ENCODE measurements at places on chromosomes 2 and 18.

DNA sequence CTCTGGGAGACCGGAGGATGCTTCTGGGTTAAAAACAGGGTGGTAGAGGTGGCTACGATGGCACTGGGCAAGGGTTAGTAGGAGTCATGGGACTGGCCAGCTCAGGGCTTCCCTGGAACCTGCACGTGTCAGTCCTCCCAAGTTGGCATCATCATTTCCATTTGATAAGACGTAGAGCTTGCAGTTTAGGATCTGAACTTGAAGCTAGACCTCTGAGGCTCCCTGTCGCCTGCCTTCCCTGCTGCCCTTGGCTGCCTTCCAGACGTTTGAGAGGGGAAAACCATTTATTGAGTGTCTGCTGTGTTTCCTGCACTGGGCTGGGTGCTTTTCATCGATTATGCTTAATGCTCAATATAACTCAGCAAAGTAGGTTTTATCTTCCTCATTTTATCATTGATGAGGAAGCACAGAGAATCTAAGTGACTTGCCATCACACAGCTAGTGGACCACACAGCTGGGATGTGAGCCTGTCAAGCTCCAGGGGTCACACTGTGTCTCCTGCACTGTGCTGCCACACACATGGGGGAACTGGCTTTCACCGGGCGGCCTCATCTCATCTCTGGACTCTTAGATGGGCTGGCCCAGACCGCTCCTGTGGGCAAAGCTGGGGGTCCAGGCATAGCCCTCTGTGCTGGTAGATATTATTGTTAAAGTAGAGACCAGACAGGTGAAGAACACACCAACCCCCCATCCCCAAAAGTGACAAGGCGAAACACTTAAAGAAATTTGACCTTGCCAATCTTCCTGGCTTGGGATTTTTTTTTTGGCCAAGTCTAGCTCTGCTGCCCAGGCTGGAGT, 7.8 kb downstream of the NT5DC4 start:
- no peak for DNase-seq

GRCh38 chr2:99365661-99366060, 28.5 kb downstream of the EIF5B start:
- DNase-seq, result no peak

DNA sequence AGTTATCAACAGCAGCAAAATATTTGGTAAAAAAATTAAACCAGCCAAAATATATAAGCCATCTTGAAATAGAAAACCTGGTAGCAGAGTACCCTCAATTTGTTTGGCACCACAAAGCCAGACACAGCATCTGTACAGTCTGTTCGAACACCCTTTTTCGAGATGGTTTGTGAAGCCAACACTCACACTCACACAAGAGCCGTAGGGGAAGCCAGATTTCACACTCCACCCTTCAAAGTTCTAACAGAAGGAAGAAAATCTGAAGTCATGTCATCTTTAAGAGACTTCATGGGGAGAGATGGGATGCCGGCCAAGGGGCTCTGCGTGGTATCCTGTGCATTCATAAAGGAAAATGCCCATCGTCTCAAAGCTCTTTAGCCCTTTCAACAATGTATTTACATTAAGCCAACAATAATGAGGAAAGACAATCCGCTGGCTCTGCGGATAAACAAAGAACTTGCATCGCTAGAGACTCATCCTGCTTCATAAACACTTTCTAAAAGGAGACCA, 451.5 kb upstream of the CHST9 start:
- no peak for DNase-seq

GRCh38 chr2:110204408-110205385, at the start of gene NPHP1:
Gene NPHP1 (minus strand): TSS chr2:110205013. CDS start chr2:110204968, 45 bp downstream.
- DNase-seq, result peak; percentile 92

GRCh38 chr18:27583466-27583865, 398.4 kb upstream of the CHST9 start:
- DNase-seq, result no peak

DNA sequence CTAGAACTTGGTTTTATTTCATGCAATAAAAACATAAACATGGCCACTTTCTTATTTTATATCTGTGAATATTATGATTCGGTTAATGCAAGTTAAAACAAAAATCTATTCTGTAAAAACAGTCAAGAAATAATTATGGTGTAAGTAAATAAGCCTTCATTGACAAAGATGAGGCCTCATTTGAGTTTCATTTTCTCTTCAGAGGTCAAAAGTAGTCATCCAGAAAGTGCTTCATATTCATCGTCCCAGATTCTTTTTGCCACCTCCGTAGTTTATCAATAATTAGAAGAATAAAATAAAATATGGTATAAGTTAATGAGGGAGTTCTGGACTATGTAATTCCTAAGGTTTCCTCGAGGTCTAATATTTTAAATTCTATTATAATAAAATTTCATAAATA, 19.4 kb upstream of the HNRNPA3 start:
- DNase-seq, result no peak

DNA sequence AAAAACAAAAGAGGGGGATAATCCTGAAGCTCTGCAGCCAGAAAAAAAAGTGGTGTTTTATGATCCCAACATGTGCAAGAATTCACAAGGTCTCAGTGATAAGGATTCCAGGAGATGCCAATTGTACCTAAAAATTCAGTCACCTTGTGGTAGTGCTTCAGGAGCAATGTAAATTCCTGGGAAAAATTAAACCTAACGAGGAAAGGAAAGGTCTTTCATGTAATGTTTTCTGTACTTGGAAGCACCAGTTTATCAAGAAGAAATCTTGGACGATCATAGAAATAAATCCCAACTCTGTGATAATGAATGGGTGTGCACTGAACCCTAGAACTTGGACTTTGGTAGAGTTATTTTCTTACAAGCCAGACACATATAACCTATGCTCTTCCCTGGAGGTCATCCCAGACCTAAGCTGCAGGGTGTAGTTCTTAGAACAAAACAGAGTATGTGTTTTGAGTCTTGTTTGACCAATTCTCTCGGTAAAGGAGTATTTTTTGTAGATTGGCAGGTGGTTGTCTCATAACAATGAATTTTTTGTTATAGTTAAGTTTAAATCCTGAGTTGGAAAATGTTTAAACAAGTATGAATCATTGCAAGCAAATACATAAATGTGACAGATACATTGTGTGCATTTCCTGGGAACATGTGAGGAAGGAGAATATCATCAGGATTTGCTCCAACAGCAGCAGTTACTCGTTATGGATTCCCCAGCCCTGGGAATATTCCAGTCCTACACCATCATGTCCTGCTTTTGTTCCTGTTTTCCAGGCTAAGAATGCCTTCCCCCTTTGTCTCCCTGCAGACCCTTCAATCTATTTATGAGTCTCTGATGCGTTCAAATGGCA, 224.6 kb downstream of the NAPG start:
- peak; percentile 33 for DNase-seq

DNA sequence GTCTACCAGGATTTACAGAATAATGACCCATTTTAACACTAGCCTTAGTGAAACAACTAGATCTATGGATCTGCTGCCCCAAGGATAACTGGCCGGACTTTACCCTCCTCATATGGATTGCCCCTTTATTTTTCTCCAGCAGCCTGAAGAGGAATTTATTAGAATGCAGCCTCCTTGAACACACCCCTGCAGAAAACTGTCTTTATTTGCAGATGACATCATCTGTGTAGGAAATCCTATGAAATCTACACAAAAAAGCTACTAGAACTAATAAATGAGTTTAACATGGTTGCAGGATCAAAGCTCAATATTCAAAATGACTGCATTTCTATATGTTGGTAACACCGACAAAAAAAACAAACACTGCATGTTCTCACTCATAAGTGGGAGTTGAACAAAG, 29.6 kb downstream of the LBH start:
- DNase-seq, result no peak

GRCh38 chr2:65437392-65438135, 5.2 kb upstream of the SPRED2 start:
- no peak for DNase-seq

- no peak for DNase-seq
These were observed 102.0 kb upstream of the TMEM200C start for GRCh38 chr18:5997361-5997760.

DNA sequence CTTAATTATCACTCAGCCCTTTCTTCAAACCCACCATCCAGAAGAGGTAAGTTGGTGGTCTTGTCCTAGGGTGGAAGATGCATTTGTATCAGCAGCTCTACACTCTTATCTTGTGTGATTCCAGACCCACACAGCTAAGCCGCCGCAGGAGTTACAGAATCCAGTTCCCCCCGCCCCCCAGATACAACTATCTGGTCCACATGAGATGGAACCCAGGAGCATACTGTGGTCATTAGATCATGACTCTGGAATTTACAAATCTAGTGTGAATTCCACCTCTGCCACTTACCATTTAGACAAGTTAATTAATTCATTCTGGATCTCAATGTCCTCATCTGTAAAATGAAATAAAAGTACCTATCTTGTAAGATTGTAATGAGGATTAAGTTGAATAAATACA, 486.4 kb downstream of the BCL11A start:
- no peak for DNase-seq

DNA sequence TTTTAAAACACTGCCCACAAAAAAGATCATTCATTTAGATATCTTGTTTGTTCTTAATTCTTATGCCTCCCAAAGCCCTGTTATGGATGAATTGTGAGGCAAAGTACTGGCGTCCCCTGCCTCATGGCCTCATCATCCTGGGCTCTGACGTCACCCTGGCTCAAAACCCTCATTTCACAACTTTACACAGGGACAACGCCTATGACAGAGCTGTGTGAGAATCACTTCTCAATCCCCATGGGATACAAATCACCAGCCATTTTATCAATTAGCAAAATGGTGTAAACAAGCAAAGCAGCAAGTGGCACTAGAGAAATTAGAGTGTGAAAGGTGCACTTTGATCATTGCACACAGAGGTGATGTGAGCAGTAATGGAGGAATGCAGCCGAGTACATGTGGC, 16.6 kb downstream of the FHOD3 start:
- DNase-seq, result no peak

DNA sequence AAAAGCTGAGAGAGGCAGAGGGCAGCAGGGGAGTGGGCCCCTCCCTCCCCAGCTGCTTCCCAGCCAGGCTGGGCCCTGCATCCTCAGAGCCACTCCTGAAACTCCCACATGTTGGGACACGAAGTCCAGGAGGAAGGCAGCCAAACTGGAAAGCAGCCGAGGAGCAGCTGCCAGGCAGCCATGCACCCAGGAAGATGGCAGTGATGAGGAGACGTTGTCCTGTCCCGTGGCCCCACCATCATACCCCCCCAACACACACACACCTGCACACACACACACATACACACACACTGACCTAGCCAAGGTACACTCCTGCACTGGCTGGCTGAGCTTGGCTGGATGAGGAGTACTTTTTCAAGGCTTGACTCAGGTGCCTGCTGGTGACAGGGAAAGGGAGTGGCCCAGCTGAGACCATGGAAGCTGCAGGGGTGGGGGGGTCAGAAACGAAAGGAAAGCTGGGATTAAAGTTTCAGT, 106.0 kb downstream of the CYP26B1 start:
- peak; percentile 39 for DNase-seq

- DNase-seq, result no peak
These were observed 33.3 kb downstream of the CCDC85A start for GRCh38 chr2:56217106-56217505.

DNA sequence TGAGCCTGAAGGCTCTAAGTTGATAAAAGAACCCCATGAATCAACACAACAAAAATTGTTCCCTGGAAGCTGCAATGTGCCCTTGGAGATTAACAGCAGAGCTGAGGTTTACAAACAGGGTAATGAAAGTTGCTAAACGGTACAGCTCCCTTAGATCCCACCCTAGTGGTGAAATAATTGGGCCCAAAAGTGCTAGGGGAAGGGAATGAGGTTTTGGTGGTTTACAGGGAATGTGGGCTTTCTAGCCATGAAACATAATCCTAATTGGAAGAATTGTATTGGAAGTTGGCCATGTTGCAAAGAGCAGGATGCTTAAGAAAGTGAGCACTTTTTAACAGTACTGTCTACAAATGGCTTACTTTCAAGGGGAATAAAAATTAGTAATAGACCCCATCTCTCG, 180.2 kb upstream of the SMIM21 start:
- peak; percentile 18 for DNase-seq

GRCh38 chr2:192513575-192513974, 318.8 kb upstream of the TMEFF2 start:
- DNase-seq, result peak; percentile 38

DNA sequence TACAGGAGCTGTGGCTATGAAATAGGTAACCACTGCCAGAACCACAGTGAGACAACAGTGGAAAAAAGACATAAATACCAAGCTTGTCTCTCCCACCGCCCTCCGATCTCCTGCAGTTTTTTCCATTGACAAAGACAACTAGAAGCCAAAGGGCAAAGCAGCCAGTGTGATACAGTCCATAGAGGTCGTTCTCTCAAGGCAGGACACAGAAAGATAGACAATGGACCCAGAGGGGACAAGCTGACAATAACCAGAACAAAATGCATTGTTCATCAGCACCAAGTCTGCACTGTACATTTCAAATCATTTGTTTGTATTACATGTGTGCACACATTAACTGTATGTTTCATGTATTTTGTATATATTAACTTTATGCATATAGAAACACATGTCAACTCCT, 233.0 kb upstream of the NOL4 start:
- no peak for DNase-seq

- peak; percentile 34 for DNase-seq
These were observed 259.2 kb upstream of the SLC14A2 start for GRCh38 chr18:45355944-45356520.

DNA sequence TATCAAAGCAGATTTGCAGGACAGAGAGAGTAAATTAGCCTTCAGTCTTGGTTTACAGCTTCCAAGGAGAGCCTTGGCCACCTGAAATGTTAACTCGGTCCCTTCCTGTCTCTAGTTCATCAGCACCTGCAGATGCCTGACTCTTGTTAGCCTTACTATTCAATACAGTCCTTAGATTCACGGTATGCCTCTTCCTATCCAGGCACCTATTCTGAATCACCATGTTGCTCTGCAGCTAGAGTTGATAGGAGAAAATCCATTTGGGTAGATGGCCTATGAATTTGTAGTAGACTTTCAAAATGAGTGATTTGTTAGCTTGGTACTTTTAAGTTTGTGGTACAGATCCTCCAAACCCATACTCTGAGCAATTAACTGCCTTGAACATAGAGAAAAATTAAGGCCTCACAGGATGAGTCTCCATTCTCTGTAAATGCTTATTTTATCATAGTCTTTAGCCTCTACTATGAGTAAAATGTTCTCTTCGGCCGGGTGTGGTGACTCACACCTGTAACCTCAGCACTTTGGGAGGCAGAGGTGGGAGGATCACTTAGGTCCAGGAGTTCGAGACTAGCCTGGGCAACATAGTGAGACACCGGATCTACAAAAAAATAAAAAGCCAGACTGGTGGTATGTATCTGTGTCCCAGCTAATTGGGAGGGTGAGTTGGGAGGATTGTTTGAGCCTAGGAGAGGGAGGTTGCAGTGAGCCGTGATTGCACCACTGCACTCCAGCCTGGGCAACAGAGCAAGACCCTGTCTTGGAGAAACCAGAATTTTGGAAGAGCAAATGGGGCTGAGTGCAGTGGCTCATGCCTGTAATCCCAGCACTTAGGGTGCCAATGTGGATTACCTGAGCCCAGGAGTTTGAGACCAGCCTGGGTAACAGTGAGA, 32.9 kb downstream of the PTCD3 start:
- no peak for DNase-seq

GRCh38 chr18:75546964-75547363, 119.5 kb upstream of the SMIM21 start:
- no peak for DNase-seq

Data from tongue (tissue), 3 donors.